ENCODE measurements at places on chromosomes 3 and 15.

GRCh38 chr3:8500319-8500988 is 1.2 kb upstream of the LMCD1 start:
- no peak for DNase-seq

DNA sequence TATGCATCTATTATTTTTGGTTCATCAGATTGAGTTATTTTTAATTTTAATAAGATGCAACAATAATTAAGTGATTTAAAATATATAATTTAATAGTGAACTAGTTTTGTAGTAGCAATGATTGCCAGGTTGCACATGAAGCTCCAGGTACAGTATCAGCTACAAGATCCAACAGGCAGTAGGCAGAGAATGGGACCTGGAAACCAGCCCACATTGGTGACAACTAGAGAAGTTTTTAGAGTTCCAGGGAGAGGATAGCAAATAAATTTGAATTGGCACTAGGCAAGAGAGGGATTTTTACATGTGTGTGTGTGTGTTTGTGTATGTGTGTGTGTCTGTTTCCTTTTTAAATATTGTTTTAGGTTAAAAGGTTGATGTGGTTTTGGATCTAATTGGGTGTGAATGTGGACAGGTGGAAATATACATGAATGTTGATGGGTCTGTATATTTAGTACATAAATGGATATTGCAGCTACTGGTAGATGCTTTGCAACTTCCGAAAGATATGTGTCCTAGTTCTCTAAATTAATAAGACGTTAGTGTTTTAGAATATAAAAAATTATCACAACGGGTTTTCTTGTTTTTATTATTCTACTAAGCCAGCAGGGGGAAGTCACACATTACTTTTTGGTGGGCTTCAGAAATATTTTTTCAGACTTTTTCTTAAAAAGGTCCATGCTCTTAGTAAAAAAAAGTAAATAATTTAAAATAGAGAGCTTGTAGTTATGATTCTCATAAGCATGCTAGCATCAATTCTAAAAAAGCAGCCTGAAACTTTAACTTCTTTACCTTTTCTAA is 110.1 kb upstream of the GBE1 start:
- DNase-seq: no peak

DNA sequence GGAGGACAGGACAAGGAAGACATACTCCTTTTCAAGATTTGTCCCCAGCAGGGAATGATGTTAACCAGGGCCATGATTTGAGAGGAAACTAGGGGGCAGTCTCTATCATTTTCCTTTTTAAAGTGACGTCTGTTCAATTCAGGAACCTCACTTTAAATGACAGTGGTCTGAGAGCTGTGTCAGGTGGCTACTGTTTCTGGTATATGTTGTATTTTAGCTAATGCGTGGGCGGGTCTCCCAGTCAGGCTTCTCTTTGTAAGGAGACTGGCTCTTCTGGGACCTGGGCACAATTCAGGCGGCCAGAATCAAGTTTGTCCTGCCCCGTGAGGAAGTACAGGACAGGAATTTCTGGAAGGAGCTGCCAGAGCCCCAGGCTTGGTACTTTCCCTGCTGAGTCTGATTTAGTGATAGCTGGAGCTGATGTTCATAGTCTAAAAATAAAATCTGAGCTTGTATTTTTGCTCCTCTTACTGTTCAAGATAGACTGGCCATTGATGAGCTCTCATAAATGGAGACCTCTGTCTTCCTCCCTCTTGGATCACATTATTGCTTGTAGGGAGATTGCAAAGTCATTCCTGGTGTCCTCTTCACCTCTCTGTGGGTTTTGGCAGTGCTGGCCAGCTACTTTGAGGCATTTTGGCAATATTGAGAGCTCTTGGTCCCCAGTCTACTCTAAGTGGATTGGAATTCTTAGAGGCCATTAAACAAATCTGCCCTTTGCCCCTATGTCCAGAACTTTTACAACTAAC is 25.6 kb downstream of the SQOR start:
- DNase-seq: no peak

GRCh38 chr15:72940229-72940622 is 112.0 kb upstream of the NEO1 start:
- no peak for DNase-seq

DNA sequence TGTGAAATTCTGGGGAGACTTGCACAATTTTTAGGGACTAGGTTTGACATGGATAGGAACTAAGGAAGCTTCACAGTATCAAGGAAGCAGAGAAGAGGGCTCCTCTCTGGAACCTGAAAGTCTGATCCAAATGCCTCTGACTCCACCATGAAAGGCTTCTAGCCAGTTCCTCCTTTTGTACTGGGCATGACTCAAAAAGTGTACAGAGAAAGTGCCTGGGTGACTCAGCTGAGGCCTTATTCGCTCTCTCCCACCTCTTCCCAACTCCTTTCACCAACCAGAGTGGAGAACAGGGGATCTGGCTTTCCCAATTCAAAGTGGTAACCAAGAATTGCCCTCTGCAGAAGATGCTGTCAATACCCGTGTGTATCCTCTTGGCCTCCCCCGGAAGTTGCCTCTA is 342.9 kb upstream of the PROK2 start:
- DNase-seq: no peak

GRCh38 chr3:155972885-155973584 is 102.6 kb downstream of the GMPS start:
- no peak for DNase-seq

GRCh38 chr15:40266828-40267304 is 16.0 kb downstream of the ANKRD63 start:
- DNase-seq: no peak

DNA sequence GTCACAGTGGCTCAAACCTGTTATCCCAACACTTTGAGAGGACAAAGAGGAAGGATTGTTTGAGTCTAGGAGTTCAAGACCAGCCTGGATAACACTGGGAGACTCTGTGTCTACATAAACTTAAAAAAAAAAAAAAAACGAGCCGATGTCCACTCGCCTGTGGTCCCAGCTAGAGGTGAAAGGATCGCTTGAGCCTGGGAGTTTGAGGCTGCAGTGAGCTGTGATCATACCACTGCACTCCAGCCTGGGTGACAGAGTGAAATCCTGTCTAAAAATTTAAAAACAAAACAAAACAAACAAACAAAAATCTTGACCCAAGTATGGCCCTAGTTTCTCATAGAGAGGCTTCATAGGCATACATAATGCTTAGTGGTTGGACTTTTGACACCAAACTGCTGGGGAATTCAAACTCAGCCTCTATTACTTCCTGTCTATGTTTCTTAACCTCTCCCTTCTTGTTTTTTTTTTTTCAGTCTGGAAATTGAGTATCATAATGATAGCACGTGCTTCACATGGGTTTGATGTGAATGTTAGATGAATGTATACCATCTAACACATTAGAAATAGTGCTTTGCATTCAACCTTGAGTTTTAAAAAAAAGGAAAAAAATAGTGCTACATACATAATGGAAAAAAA is 46.4 kb upstream of the CAPN7 start:
- DNase-seq: no peak

GRCh38 chr3:188633206-188633605 is 479.2 kb downstream of the LPP start:
- no peak for DNase-seq

- DNase-seq: no peak
Measured at GRCh38 chr15:78923015-78923414, 21.8 kb downstream of the CTSH start.

DNA sequence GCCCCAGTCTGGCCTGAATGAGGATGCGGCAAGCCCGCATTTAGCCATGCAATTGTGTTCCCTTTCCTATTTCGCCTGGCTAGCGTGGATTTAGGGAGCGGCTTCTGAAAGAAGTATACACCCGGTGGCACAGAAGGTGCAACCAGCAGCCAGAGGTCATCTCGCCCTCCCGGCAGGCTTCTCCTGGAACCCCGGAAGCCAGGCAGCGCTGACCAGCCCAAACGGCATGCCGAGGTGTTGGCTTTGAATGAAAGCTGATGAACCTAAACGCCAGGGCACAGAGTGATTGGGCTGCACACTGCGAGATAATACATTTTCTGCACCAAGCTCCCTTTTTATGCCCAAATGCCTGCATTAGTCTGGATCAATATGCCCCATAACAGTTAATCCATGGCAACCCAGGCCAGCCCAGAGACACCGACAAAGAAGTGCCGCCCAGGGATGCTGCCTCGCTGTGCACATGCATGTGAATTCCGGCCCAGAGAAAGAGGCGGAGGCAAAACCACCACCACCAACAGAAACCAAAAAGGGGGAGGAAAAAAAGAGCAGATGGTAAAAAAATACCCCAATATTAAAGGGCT is 1.4 kb downstream of the SRGAP3 start:
- DNase-seq: no peak

GRCh38 chr3:178465260-178466180 is 70.7 kb upstream of the KCNMB2 start:
- DNase-seq: no peak

GRCh38 chr3:42991341-42992315 is 12.5 kb downstream of the GASK1A start:
- no peak for DNase-seq

DNA sequence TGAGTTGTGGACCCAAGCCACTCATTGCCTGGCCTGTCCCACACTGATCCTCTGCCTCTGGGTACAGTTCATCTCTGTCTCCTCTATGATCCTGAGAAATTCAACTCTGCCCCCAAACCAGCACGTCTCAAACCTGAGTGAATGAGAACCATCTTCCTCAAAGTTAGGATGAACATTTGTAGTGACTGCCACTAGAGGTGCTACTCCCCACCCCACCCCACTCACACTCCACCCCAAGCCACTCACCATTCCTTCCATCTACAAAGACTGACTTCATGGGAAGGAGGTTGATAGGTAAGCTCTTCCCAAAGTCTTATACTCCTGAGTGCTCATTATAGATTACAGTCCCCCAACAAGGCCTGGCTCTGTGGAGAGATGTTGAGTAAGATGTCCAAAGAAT is 43.8 kb downstream of the NEK10 start:
- DNase-seq: no peak

- DNase-seq: no peak
Measured at GRCh38 chr3:52715714-52716305, 9.9 kb downstream of the SPCS1 start.

GRCh38 chr3:134374105-134374790 is at the start of gene AMOTL2:
Gene AMOTL2 (minus strand): TSS chr3:134374447. CDS start chr3:134371433, 3,014 bp downstream.
- DNase-seq: no peak

DNA sequence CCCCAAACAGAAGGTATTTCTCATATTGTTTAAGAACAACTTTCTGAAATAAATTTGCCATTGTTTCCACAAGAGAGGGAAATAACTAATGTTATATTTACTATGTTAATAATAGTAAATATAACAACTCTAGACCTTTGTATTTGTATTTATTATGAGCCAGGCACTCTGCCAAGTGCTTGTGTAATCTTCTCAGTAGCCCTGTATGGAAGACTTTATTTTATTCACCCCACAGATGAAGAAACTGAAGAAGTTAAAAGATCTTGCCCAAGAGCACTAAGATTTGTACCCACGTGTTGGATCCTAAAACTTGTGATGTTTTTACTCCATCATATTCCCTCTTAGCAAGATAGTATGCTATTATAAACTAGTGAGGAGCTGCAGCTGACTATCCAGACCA is 12.0 kb upstream of the GNB4 start:
- no peak for DNase-seq

DNA sequence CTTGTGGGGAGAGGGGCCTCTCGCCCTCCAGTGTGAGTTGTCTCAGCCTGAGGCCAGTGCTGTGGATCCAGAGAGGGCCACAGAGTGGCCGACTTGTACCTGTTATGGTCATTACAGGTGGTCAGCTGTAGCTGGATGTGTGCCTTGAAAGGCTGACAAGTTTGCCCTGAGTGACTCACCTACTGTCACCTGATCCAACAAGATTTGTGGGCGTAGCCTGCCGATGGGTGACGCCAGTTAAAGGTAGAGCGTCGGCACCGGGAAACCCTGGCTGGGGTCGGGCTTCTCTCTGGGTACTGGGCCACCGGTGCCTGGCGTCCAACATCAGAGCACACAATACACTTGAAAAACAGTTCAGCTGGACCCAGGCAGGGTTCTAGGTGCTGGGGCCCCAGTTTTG is 2.8 kb upstream of the ISG20 start:
- DNase-seq: no peak

DNA sequence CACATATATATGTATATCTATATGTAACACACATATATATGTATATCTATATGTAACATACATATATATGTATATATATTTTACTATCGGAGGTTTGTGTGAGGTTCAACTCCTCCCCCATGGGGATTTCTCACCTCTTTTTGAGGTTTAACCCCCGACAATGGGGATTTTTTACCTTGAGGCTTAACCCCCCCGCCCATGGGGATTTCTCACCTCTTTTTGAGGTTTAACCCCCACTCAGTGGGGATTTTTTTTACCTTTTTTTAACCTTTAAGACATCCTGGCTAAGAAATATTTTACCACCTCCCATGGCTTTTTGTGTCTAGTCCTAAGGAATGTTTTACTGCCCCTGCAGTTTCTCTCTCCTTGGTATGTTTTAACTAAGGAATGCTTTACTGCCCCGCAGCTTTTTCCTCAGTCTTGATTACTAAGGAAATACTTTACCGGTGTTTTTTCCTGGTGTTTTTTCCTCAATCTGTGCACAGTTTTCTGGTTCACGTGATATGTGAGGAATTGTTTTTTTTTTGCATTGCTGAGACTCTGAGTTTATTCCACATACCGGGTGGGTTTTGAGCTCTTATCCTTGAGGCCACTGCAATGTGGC is 185.2 kb downstream of the KLF13 start:
- no peak for DNase-seq

- DNase-seq: no peak
Measured at GRCh38 chr3:16063603-16064002, 110.9 kb upstream of the GALNT15 start.

DNA sequence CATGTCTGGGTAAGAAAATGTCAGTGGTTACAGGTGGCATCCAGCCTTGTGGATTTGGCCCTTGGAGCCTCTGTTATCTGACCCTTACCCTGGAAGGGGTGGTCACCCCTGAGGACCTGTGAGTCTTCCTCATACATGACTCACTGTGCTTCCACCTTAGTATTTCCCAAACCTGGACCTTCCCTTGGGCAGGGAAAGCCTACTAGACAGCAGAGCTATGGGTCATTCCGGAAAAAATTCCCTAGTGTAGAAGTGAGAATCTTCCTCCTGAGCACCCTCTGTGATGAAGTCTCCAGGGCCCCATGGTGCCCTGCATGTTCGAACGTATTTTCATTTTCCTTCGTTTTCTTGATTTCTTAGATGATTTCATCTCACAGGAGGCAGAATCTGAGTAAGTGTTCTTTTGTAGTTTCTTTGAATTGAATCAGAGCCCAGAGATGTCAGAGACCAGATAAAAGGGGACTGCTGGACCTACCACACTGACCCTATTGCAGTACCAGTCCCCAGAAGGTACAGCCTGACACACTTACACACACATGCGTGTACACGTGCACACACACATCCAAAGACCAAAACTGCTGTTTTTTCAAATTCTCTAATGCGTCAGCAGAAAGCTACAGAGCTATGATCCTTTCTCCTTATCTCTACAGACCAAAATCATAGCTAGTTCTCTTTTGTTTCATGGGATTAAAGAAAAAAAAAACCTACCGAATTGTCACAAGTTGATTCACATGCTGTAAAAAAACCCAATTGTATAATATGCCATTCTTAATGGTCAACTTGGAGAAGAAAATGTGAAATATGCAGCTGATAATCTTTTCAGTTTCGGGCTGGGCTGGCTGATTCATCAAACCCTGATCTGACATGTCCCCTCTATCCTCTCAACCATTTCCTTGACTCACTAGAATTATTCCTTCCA is 50.5 kb upstream of the ARHGEF3 start:
- DNase-seq: no peak

GRCh38 chr15:77496715-77497109 is 76.0 kb downstream of the HMG20A start:
- DNase-seq: no peak

- DNase-seq: no peak
Measured at GRCh38 chr15:58258501-58259292, 120.5 kb downstream of the AQP9 start.

Data from cortex of kidney (tissue), 1 donor.